ENCODE measurements at places on chromosomes 5 and 9.

GRCh38 chr9:4984171-4984620 is 876 bp upstream of the JAK2 start:
- no peak for DNase-seq

GRCh38 chr9:70506159-70506558 is 91.7 kb upstream of the KLF9 start:
- DNase-seq: no peak

- no peak for DNase-seq
These were observed 11.6 kb upstream of the CEL start for GRCh38 chr9:133050142-133050541.

- DNase-seq: no peak
These were observed 25.0 kb upstream of the C5orf47 start for GRCh38 chr5:173963867-173964441.

DNA sequence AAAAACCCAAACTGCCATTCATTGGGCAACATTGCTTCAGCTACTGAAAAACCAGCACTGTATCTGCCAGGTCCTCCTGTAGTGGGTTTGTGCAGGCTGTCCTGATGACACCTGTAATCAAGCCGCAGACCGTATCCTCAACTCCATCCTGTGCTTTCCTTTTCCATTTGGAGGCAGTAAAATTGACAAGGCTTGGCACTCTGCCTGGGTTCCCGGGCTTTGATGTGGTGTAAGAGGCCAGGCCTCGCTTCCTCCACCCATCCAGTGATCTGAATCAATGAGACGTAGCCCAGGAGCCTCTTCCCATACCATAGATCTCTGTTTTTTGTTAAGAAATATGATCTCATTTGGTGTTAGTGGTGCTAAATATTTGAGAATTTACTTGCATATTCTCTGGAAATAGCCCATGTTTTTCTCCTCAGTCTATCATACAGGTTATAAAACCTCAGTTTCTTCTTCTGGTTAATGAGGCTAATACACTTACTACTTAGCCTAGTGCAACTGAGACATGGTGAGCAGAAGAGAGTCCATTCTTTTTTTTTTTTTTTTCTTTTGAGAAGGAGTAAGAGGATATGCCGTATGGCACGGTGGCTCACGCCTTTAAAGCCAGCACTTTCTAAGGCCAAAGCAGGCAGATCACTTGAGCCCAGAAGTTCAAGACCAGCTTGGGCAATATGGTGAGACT is 34.8 kb downstream of the LSM11 start:
- no peak for DNase-seq

DNA sequence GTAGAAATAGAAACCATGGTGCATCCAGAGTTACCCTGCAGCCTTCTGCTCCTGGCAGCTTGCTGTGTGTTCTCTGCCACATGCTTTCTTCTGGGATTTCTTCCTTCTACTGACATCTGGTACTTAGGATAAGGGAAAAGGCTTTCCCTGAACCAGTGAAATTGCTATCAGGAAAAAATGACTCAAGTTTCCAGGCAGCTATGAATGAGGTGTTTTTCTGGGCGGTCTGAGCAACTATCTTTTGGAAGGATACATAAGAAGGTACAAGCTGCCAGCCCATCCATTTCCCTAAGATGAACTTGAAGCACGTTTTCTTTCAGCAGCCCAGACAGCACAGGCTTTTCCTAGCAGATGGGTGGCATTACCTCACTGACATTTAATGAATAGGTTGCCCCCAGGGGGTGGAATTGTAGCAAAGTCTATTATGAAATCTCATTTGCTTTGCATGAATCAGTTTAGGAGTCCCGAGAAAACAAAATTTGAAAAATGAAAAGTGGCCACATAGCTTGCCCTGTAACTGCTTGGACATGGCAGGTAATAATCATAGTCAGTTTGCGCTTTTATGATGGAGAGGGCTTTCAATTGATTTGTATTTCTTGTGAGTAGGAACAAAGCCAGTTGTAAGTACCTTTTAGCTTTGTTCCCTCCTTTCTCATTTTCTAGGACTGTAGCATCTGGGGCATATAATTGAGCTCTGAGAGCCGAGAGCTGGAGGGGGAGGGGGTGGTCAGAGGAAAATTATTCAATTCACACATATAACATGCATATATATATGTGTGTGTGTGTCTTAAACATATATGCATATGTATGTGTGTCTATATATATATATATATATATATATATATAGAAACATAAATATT is 108.5 kb downstream of the C9orf152 start:
- no peak for DNase-seq

DNA sequence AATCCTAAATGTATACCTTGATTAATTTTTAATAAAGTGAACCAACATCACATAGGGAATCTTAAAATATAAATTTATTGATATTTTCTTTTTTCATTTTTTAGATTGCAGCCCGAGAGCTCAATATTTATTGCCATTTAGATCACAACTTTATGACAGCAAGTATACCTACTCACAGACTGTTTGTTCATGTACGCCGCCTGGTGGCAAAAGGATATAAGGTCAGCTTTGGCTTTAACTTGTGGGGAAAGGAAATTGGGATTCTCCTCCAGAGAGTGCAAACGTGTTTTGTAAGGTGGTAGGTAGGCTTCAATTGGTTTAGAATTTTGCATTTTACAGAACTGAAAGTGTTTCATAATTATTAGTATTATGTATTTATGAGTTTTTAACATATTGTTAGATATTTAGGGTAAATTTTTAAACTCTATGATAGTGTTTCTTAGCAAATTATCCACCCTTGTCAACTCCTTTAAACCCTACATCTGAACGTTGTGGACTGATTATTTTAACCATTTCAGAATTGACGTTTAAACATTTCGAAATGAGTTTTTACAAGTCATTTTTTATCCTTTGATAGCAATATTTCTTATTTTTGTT is 17.5 kb upstream of the DHFR start:
- peak; percentile 67 for DNase-seq

DNA sequence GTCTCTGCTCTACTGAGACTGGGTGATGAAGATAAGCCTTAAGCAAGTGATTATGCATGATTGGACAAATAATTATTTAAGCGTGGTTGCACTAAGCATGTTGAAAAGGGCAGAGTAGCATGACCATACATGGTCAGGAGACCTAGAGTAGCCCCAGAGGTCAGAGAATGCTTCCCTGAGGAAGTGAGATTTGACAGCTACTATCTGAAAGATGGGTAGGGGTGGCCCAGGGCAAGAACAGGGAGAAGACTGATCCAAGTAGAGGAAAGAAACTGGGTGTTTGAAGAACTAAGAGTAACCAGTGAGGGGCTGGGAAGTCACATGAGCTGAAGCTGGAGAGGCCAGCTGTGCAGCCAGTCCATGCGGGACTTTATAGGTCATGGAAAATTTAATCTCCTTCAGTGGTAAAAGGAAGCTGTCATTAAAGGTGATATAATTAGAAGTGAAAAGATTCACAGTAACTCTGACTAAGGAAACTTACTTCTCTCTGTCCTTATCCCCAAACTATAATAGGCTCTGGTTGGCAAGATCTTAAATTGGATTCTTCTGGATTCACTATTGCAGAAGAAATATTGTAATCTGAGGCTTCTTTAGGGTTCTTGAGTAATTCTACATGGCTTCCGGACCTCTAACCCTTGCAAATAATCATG is 35.2 kb downstream of the YIPF5 start:
- no peak for DNase-seq

DNA sequence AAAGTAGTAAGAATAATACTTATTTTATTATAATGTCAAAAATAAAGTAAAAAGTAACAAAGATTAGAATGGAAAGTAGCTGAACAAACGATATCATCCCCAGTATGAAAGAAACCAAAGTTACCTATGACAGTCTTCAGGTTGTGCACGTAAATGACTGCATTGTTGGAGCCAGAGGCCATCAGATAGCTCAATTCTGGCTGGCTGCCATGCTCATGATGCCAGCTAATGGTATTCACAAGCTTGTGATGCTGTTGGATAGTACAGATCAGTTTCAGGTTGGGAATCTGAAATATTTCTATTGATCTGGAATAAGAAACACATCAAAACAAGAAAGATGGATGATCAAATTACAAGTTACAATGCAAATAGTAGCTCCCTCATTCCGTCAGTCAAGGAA is 21.1 kb downstream of the GEMIN5 start:
- DNase-seq: no peak

DNA sequence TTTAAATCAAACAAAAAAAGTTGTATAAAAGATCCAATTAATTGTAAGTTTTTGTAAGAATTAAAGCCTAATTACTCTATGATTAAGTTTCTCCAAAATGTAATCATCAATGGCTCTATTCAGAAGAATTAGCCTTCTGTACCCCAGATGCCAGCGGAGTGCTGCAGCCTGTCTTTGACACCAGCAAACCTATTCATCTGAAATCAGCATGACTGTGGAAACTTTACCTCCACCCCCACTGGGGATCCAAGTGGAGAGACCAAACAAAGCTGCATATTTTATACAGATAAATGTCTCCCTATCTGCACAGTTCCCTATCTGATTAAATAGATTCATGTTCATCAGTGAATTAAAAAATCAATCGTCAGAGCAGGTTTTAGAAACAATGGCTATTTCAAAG is 426.8 kb downstream of the KIAA0825 start:
- no peak for DNase-seq

- DNase-seq: no peak
These were observed 364.1 kb downstream of the CTNND2 start for GRCh38 chr5:11540112-11540511.

- no peak for DNase-seq
These were observed 189.7 kb upstream of the SLC27A6 start for GRCh38 chr5:128775558-128775957.

GRCh38 chr5:163682234-163682633 is 176.8 kb downstream of the MAT2B start:
- no peak for DNase-seq

DNA sequence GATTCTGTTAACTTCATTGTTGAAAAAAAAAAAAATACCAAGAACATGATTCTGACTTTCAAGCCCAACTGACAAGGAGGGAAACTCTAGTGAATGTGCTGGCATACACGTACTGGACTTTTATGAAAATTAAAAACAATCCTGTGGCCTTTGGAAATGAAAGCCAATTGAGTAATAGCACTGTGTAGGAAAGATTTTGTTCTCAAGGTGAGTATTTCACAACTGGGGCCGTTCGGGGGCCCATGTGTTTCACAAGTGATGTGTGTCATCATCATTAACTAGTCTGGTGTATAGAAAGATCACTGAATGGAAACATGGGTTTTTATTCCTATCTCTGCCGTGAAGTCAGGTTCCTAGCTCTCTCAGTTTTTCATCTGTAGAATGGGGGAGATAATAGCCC is 605.0 kb upstream of the CLINT1 start:
- DNase-seq: no peak

DNA sequence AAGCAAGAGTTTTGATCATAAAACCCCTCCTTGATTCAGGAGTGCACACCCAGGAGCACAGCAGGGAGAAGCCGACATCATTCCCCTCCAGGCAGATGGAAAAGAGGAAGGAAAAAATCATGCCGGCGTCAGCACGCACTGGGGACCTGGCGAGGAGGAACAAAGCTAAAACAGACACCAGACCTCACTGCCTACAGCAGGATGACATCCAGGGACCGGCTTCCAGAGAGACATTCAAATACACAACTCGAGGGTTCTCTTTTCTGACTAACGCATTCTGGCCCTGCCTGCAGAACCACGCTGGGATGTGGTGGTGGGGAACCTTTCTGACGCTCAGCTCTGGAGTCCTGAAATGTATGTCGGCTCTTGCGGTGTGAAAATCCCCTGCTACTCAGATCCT is 2.7 kb downstream of the UBAC1 start:
- no peak for DNase-seq

GRCh38 chr5:17192191-17192590 is 25.2 kb upstream of the BASP1 start:
- DNase-seq: no peak

DNA sequence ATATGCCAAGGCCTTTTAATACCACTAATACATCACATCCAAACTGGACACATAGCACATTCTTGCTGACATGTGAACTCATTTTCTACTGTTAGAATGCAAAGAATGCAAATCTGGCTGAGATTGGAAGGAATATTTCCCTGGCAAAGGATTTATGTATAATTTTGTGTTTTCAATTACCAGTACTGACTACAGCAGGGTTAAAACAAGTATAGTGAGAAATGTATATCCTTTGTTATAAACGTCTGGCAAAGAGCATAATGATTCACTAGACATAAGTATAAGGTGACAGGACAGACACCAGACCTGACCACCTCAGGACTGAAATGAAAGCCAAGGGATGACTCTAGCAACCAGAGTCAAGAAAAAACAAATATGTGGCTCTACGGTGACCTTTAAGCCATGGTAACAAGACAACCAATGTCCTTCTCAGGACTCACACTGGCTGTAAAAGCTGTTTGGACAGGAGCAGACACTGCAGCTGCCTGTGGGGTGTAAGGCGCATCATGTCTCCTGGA is 95.0 kb downstream of the MRPS27 start:
- DNase-seq: no peak

GRCh38 chr5:33659526-33660169 is 218.9 kb downstream of the TARS1 start:
- DNase-seq: no peak

GRCh38 chr9:9921805-9922204 is 691.0 kb downstream of the PTPRD start:
- DNase-seq: no peak

GRCh38 chr5:56099346-56099745 is 104.6 kb upstream of the IL6ST start:
- no peak for DNase-seq

GRCh38 chr5:124025306-124025845 is 513.4 kb downstream of the CSNK1G3 start:
- no peak for DNase-seq

DNA sequence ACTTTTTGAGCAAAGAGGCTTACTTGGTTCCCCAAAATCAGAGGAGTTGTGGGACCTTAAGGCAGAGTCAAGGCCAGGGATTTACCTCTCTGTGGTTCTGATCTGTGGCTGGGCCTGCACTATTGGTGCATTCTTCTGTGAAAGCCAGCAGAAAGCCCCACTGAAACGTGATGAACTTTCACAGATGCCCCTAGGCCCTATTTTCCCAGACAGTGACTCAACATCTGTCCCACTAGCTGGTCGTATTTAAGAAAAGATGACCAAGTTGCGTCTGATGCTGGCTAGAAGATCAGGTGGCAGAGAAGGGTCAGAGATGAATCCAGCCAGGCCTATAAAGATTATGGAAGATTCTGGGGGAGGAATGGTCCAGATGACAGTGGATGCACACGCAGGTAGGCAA is 153.1 kb downstream of the ACTL7B start:
- no peak for DNase-seq

- no peak for DNase-seq
These were observed 228.9 kb downstream of the CDK5RAP2 start for GRCh38 chr9:120351106-120351505.

DNA sequence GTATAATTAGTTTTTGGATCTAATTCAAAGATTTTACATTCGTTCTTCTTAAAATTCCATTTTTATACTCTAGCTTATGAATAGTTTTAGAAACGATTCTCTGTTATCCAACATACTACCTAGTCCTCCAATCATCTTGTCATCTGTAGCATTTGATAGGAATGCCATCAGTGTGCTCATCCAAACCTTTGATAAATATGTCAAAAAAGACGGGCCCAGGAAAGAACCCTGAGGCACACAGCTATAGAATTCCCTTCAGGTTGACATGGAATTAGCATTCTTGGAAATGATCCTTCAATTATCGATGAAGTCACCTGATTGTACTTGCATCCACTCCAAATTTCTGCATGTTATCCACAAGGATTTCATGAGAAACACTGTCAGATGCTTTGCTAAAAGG is 64.8 kb upstream of the EFNA5 start:
- no peak for DNase-seq

GRCh38 chr9:74887041-74887980 is at the start of gene TRPM6:
TSS of gene TRPM6 (minus strand) at chr9:74887921. CDS start at chr9:74887856, 65 bp downstream.
- DNase-seq: peak; percentile 33

Data from activated CD4-positive, alpha-beta T cell treated with anti-CD3 and anti-CD28 coated beads, Interleukin-2, Interleukin-4, amounts not matched to agents 100 ng/mL and 50 ng/mL, durations not matched to agents 16 hours and 8 hours (primary cell).